ENCODE measurements at places on chromosomes 6 and 20.

DNA sequence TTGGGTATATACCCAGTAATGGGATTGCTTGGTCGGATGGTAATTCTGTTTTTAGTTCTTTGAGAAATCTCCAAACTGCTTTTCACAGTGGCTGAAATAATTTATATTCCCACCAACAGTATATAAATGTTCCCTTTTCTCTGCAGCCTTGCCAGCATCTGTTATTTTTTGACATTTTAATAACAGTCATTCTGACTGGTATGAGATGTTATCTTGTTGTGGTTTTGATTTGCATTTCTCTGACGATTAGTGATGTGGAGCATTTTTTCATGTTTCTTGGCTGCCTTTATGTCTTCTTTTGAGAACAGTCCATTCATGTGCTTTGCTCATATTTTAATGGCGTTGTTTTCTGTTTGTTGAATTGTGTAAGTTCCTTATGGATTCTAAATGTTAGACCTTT is 641.6 kb downstream of the HACE1 start:
- DNase-seq = no peak

DNA sequence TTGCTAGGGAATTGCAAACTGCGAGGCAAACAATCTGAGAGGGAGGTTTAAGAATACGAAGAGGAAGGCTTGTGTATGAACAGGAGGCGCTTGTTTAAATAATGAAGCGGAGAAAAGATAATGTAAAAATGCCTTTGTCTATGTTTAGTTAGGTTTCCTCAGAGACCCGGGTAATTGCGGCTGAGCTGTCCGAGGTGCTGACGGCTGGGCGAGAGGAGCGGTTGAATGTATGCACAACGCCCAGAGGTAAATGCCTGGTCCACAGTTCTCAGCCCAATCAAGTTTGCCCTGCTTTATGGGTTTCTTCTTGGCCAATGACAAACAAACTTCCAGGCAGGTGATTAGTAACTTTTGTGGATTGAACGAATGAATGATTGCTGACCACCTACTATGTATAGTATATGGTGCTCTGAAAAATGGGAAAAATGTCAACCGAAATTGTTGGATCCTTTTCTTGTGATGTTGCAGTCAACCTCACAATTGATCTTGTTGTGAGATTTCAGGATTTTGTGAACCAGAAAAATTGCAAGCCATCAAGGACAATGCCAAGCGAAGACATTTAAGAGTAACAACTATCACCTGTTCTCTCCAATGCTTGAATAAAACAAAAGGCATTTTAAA is 38.3 kb upstream of the SLC32A1 start:
- DNase-seq = peak; percentile 74

DNA sequence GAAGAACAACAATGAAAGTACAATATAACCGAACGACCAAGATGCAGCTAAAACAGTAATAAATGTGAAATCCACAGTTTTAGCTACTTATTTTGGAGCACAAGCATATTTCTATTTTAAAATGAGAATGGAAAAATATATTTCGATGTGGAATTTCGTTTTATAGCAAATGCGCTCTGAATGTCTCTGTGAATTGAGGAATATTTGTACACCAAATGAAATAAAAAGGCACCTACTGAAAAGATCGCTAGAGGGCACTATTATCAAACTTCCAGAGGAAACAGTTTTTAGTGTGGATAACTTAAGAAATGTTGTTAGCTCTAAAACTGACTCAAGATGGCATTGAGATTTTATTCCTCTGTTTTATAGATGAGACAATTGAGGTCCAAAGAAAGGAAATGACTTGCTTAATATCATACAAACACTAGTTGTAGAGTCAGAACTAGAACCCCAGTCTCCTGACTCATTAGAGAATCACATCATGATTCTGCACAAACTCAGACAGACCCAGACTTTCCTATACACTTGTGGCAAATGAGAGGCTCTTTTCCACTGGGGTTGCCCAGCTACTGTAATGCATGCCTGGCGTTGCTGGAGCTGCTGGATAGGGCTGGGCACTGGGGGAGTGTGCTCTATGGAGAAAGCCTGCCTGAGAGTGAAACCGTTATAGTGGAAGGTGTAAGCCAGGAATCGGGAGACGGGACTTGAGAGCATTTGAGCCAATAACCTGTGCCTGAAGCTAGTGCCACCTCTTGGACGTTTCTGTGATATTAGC is 51.9 kb downstream of the GCLC start:
- DNase-seq = no peak

- DNase-seq = no peak
These were observed 59.4 kb upstream of the NKX2-2 start for GRCh38 chr20:21573259-21573658.

DNA sequence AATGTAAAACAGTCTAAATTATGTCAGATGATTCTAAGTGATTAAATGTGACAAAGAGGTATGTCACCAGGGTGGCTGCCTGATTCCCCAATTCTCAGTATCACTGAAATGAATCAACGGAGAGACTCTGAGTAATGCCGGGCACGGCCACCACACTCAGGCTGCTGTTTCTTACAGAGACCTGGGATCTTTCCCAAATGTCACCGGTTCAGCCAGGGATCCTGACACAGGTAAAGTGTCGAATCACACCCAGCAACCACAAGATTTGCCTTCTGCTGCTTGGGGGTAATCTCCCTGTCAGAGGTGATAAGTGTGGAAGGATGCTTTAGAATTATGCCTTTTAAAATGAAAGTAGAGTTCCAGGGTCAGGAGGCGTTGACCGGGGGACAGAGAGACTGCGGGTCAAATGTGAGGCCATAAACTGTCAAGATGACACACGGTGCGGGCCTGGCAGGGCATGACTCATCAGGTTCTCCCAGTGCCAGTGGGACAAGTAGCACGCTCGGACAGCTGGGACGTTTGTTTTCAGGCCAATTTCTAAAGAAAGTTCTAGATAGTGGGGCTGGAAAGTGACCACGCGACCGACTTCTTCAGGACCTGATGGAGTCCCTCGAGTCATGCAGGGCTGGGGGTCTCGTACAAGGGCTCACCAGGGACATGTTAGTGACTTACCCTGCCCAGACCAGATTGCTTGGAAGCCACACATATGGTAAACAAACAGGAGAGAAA is 48.9 kb downstream of the PRDM1 start:
- peak; percentile 95 for DNase-seq

DNA sequence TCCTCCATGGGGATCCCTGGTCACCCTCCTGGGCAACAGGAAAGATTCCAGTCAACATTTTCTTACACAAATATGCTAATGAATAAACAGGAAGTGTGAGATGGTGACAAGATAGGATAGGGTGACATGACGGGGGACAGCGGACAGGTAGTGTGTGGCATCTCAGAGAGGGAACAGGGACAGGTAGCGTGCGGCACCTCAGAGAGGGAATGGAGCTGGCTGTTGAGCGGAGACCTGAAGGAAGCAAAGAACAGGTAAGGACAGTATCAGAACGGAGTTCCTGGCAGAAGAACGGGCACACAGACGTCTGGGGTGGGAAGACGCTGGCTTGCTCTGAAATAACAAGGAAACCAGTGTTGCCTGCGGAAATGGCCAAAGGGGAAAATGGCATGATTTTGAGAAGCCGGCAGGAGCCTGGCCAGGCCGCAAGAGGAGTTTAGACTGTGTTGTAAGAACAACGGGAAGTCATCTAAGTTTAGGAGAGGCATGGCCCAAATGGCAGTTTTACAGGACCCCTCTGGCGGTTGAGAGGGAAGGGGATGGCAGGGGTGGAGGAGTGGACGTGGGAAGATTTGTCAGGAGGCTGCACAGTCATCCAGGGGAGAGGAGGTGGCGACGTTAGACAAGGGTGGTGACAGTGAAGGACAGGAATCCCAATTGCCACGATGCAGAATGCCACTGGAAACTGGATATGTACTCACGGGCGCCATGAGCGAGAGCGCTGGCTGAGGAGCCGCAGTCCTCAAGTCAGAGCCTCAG is 111.6 kb downstream of the JPH2 start:
- DNase-seq = no peak

GRCh38 chr6:5936631-5937030 is 70.1 kb downstream of the NRN1 start:
- DNase-seq = no peak

DNA sequence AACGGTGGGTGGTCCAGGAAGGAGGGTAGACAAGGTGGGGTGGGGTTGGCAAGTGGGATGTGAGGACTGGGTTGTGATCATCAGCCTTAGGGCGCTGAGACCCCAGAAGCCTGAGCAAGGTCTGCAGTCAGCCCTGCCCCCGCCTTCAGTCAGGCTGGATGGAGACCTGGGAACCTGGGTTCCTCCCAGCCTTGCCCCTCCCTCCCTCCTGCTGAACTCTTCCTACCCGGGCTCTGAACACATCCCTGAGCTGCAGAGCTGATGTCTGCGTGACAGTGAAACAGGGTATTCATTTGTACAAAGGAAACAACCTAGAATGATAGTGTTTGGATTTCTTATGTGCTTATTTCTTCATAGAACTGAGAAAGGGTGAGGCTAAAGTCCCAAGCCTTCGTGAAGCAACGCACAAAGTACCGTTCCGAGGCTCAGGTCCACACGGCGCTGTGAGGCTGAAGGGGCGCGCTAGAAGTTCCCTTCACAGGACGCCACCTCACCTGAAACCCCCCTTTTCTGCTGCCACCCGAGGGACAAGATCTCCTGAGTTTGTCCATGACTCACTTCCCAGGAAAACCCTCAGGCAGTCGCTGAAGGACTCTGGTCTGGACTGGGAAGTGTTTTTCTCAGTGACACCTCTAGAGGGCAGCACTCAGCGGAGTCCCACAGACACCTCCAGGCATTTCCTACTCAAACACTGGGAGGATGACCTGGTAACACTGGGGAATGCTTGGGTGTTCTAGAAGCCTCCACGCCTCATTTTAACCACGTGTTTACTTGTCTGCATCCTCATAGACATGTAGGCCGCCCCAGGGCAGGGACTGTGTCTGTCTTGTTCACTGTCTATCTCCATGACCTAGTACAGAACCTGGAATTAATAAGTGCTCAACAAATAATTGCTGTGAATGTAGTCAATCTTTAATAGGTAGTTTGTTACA is 1.2 kb downstream of the GSTA5 start:
- DNase-seq = peak; percentile 86

DNA sequence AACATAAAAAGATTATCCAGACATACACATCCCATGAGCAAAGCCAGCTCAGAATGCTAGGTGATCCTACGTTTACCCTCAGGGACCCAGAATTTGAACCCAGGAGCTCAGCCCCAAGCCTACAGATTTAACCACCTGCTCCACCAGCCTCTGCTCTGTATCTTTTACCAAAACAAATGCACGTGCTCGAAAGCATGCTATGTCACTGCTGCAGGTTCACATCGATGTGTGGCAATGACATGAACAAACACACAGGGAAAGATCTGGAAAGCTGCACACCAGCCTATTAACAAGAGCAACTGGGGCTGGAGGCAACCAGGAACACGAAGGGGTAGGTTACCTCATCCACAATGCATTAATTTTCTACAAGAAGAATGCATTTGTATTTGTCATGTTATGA is 32.1 kb downstream of the PREX1 start:
- peak; percentile 15 for DNase-seq

GRCh38 chr20:51985013-51985415 is 182.7 kb upstream of the SALL4 start:
- peak; percentile 48 for DNase-seq

- no peak for DNase-seq
These were observed 3.1 kb upstream of the CSE1L start for GRCh38 chr20:49043000-49043399.

DNA sequence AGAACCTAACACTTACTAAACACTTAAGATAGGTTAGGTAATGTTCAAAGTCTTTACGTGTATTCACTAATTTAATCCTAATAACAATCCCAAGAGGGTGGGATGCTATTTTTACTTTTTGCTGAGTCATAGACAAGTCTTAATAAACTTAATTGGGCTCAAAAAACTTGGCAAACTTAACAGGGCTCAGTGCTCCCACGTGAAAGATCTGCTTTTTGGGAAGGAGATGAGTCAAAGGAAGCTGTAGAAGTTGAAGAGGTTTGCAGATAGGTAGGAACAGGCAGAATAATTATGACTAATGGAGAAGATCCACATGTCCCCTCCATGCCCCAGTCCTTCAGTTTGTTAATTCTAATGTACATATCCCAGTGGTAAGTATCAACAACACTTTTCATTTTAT is 44.5 kb upstream of the STMND1 start:
- no peak for DNase-seq

DNA sequence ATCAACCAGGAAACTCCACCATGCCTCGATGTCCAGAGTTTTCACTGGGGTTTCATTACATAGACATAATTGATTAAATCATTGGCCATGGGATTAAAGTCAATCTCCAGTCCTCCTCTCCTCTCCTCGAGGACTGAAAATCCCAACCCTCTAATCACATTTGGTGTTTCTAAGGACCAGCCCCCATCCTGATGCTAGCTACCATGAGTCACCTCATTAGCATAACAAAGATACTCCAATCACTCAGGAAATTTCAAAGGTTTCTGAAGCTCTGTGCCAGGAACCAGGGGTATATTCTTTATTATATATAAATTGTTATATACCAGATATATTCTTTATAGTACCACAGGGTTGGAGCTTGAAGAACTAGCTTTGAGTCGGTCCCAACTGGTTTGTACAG is 212.9 kb upstream of the PRND start:
- DNase-seq = no peak

GRCh38 chr6:11202513-11203305 is 29.8 kb downstream of the NEDD9 start:
- DNase-seq = no peak

DNA sequence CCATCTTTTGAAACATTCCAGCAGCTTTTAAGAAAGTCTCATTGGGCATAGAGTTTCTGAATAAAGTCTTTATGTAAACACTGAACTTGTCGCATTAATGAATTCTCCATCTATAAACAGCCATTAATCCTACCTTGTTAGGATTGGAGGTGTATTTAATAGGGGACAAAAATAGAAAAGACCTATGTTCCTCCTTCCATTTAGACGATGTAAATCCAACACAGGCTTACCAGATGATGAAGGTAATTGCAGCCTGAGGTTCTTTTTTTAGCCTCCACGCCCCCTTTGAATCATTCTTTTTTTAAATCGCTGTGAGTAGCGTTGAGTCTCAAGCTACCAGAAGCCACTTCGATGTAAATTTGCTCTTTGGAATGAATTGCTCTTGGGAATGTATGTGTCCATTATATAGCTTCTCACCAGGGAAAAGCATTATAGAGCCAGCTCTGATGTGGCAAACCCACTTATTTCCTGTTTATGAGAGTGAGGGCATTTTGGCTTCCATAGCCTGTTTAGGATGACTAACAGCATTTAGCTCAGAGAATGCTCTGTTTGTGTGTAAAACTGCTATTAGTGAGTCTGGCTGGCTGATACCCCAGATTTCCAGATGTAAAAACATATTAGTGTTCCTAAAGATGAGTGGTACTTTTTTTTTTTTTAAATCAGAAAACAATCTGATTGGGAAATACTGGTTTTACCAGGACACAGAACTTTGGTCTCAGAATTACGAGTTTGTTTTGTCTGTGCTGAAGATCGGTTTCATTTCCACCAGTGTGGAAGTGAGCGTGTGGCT is 74.9 kb upstream of the CLDN20 start:
- DNase-seq = no peak

GRCh38 chr6:22467645-22468044 is 101.7 kb upstream of the HDGFL1 start:
- DNase-seq = no peak

- no peak for DNase-seq
These were observed 23.8 kb upstream of the POLR1H start for GRCh38 chr6:30037182-30037788.

- DNase-seq = no peak
These were observed 9.0 kb upstream of the GRM4 start for GRCh38 chr6:34154668-34155447.
